ENCODE measurements at places on chromosomes 7 and 10.

GRCh38 chr7:81669476-81670105, 100.3 kb downstream of the HGF start:
- no peak for DNase-seq

DNA sequence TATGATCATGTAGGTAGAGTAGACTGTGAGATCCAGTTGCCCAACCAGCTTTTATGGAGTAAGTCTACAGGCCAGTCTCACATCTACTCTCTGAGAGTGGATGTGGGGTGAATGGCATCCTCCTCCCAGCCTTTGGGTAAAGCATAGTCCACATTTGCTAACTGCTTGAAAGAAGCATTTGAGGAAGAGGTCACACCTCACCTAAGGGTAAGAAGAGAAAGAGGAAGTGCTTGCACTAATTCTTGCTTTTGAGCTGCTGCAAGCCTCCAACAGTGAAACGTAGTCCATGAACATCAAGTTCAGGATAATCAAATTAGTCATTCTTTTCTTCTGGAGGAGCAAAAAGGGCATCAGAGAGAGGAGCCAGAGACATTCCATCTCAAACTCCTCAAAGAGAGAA, 93.9 kb upstream of the AGR3 start:
- DNase-seq: no peak

- DNase-seq: no peak
Measured at GRCh38 chr7:96189129-96189820, 132.6 kb downstream of the SLC25A13 start.

- no peak for DNase-seq
Measured at GRCh38 chr10:5447056-5447455, 34.7 kb downstream of the NET1 start.

DNA sequence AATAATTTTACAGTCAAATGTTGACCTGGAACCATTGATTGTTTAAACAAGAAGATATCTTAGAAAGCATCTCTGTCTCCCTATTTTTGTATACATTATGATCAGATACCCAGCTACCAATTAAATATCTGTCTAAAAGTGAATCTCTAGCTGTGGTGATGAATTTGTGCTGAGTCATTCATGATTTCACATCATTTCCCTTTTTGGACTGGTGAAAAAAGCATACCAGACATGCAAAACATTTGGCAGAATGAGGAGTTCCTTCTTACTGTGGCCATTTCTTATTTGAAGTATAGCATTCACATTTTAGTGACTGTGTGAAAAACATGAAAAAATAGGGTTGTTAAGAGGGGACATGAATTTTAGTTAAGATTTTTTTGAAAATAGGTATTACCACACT, 98.0 kb upstream of the GATA3 start:
- DNase-seq: no peak

- no peak for DNase-seq
Measured at GRCh38 chr10:60703266-60704041, 74.8 kb upstream of the CDK1 start.

- no peak for DNase-seq
Measured at GRCh38 chr7:52119537-52119936, 802.9 kb upstream of the COBL start.

- DNase-seq: no peak
Measured at GRCh38 chr10:60565492-60565891, 175.8 kb upstream of the ANK3 start.

DNA sequence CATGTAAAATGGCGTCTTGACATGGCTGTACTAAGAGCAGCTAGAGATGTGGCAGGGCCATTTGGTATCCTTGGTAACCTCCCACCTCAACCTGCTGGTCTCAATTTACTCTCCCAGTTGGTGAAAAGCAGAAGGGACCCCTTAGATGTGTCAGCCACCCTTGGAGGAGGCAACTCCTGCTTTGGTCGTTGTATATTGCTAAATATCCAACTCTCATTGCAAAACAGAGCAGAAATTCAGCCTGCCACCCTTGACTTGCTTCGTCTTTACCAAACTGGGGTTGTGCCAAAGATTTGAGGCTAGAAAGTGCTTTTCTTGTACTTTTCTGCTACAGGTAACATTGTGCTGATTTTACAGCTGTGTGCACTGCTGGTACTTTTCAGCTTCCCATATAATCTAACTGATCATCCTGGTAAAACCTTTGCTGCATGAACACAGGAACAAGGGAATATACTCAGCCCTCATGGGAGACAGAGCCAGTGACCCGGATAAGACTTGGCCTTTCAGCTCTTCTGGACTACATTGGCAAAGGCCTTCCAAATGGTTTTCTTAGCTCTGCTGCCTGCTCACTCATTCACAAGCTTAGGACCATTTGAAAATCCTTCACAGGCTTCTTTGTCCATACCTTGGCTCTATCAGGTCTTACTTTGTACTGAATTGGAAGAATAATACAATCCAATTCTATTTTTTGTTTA, 2.2 kb upstream of the VSTM4 start:
- no peak for DNase-seq

GRCh38 chr10:72375173-72375572, 20.5 kb upstream of the DNAJB12 start:
- no peak for DNase-seq

- no peak for DNase-seq
Measured at GRCh38 chr10:55500931-55501559, 700.0 kb upstream of the PCDH15 start.

DNA sequence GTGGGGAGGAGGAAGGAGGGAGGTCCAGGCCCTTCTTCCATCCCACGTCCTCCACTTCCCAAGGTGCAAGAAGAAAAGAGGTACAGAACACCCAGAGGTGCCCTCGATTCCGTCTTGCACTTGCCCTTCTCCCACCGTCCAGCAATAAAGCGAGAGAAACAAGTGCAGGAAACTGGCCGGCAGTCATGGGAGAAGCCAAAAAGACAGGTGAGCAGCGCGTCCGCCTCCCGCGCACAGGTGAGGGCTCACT, 1.3 kb downstream of the C10orf95 start:
- no peak for DNase-seq

DNA sequence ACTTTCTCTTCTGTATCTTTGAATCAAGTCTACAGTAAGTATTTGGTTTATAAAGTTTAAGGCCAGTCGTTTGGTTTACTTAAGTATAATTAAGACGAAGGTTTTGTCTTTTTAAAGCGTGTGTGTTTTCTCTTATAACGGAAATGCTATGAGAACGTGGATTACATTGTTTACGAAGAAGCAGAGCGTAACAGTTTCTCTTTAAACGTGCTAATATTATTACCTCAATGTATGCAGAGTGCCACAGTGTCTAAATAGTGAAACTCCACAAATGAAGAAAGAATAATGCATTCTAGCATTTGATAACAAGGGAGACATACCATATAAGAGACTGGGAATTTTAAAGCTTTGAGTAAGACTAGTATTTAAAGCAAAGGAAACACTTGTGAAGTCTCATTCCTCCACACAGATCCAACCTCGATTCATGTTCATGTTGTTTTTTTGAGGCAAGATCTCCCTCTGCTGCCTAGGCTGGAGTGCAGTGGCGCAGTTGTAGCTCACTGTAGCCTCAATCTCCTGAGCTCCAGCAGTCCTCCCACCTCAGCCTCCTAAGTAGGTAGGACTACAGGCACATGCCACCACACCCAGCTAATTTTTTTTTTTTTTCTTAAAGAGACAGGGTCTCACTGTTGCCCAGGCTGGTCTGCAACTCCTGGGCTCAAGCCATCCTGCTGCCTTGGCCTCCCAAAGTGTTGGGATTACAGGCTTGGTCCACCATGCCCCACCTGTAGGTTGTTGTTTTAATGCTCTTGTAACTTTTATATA, 75.1 kb downstream of the ANKRD61 start:
- DNase-seq: peak; percentile 29

- DNase-seq: no peak
Measured at GRCh38 chr10:113751181-113751732, at the start of gene PLEKHS1. TSS of gene PLEKHS1 (plus strand) at chr10:113751682. CDS start at chr10:113755278, 3,596 bp downstream.

GRCh38 chr7:24707988-24708615, 49.2 kb downstream of the GSDME start:
- DNase-seq: no peak

GRCh38 chr7:36820527-36821170, 96.4 kb upstream of the AOAH start:
- DNase-seq: no peak

- DNase-seq: no peak
Measured at GRCh38 chr10:18205098-18205834, 65.0 kb downstream of the CACNB2 start.

DNA sequence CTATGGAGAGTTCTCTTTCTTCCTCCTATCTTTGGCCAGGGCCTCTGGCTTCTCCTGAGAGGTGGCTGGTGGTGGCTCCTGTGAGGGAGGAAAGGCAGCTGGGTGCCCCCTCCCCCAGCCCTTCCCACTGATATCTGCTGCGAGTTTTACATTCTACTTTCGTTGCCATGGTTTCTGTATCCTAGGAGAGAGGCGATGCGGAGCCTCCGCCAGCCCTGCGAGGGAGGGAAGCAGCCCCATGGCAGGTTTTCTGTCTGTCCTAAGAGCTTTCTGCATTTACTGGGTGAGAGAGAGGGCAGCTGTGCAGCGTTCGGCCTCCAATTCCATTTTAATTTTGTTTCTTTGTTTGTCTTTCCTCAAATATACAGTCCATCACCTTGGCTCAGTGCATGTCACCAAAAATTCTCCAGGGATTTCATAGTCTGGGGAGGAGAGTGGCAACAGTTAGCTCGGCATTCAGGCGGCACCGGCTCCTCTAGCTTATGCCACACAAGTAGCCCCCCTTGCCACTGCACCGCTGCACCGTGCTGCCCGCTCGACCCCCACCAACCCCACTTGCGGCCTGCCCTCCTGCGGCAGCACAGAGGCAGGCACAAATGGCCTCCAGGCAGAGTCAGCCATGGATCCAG, 20.4 kb downstream of the DNAJB12 start:
- no peak for DNase-seq

- no peak for DNase-seq
Measured at GRCh38 chr10:3902054-3902808, 117.2 kb upstream of the KLF6 start.
